Neural crest cell (in vitro differentiated cells): ENCODE measurements at places on chromosomes 5 and 9. TPM values are rescaled to one million over a fixed set of nuclear protein-coding genes. Genes with fewer than 3 reads are reported as not detected.

The SPINK4 gene
- not detected in 2 replicates for total RNA-seq

- H3K4me1 ChIP-seq = no peaks in the 10 kb centered on the region
- H3K4me3 ChIP-seq = no peak overlapping the region
- no peak overlapping the region for H3K27ac ChIP-seq
- H3K27me3 ChIP-seq = peaks cover 10% of the 10 kb centered on the region
- H3K36me3 ChIP-seq = no peaks in the 10 kb centered on the region
These were observed 113.2 kb upstream of the RANBP3L start for GRCh38 chr5:36414869-36415282.

The EGFLAM gene
- total RNA-seq = 9.1 and 10.3 TPM in 2 replicates

The WDR41 gene
- 57.5 and 60.5 TPM in 2 replicates for total RNA-seq

DNA sequence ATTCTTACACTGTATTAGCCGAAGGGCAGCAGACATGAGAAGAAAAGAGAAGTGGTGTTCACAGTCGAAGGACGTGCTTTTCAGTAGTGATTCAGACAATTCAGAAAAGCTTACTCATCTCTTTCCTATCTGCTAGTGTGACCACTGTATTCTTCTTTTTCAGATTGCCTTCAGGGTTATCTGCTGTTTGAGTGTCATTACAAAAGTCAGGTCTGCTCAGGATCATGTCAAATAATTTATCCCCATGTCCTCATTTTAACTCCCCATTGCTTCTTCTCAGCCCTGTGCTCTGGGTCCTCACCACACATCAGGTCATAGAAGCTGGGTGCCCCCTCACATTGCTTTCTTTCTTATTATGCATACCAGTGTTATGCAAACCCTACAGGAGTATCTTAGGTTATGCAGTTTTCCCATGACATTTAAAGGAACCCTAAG is 394.0 kb downstream of the CETN3 start:
- no peaks in the 10 kb centered on the region for H3K36me3 ChIP-seq
- no peak overlapping the region for H3K4me3 ChIP-seq
- DNase-seq = no peak

- peaks cover 21% of the 10 kb centered on the region for H3K4me1 ChIP-seq
- H3K27me3 ChIP-seq = no peaks in the 10 kb centered on the region
- no peaks in the 10 kb centered on the region for H3K36me3 ChIP-seq
- peak; percentile 7 for DNase-seq
- no peak overlapping the region for H3K27ac ChIP-seq
These were observed 41.0 kb downstream of the ALDH1A1 start for GRCh38 chr9:72911816-72912215.

- H3K36me3 ChIP-seq = no peaks in the 10 kb centered on the region
- H3K27ac ChIP-seq = peak overlapping the region; percentile 72
- peaks cover 9% of the 10 kb centered on the region for H3K4me1 ChIP-seq
These were observed 98.0 kb downstream of the GABBR2 start for GRCh38 chr9:98610711-98611110.

DNA sequence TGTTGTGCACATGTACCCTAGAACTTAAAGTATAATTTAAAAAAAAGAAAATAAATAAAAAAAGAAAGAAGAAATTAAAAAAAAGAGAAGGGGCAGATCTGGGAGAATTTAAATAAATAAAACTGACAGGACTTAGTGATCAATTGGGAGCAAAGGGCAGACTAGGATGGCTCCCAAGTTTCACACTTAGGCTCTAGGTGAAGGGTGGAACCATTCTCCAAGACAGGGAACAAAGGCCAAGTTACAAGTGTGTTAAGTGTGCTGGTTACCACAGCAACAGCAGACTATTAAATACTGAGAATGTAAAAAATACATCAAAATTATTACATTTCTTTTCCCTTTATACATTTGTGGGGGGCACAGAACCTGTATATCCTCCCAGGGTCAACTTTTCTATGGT is 7.1 kb downstream of the ZDHHC21 start:
- DNase-seq = no peak
- peaks cover 29% of the 10 kb centered on the region for H3K36me3 ChIP-seq
- H3K4me1 ChIP-seq = peaks cover 4% of the 10 kb centered on the region
- H3K4me3 ChIP-seq = no peak overlapping the region
